ENCODE measurements at places on chromosomes 1 and 21.

DNA sequence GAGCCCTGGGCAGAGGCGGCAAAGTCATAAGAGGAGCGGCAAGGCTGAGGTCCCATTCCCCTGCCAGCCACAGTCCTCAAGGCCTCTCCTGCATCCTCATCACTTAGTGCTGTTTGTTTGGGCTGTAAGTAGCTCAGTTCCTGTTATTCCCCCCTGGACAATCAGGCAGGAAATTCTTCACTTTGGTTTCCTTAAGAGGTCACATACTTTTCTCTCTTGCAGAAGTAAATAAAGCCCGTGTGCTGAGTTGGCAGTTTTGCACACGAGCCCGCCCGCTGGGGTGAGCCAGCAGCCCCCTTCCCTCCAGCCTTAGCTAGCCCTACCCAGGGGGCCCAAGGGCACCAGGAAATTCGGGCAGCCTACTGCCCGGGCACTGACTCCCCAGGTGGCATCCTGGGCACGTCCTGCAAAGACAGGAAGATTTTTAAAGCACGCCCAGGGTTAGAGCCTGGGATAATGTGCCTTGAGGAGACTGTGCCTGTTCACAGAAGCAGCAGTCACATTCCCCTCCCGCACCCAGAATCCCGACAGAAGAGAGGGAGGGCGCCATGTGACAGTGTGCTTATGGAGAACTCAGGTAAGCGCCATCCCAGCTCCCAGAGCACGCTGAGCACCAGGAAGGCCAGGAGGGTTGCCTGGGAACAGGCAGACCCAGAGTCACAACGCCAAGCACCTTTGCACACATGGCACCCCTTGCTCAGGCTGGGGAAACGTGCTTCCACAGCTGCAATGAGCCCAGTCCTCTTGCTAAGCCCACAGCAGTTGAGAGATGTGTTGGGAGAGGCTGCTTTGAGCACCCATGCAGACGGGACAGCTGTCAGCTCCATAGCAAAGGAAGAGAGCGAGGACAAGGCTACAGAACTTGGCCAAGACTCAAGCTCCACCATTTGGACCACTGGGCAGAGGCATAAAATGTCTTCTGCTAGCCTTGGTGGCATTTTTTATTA lies 144.5 kb upstream of the TMEM51 start:
- DNase-seq, result no peak

GRCh38 chr1:158007667-158008386 lies 14.4 kb downstream of the KIRREL1 start:
- DNase-seq, result no peak

DNA sequence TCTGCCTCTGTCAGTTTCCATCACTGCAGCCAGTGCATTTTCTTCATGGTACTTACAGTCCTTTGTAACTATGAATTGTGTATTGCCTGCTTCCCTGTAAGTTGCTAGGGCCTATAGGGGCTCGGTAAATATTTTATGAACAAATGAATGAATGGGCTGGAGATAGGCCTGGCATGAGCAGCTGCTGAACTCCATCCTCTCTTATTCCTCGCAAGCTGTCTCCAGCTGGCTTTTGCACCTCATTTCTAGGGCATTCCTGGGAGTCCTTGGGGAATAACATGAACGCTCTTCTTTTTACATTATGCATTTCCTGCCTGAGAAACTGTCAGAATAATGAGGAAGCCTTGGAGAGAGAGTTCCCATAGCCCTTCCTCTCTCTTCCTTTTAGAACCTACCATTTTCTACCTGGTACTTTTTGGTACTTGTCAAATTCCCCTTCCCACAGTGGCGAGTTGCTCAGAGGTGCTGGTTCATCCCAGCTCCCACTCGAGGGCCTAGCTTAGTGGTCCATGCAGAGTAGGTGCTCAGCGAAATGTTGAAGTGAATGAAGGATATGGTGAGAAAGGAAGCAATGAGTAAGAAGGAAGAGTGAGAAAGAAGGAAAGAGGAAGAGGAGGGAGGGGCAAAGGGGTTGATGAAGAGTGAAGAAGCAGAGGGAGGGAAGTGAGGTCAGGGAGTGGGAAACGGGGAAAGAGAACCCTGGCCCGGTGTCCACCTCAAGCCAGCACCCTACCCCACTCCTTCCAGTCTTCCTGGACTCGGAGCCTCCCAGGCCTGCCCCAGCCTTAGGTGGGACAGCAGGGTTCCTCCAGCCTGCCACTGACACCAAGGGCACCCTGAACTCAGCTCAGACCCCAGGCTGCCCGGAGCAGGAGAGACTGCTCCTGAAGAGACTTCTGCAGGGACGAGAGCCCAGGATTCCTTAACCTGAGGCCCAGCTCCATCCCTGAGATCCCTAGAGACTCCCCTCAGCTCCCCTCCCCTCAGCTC lies 29.6 kb downstream of the KCNC4 start:
- no peak for DNase-seq

DNA sequence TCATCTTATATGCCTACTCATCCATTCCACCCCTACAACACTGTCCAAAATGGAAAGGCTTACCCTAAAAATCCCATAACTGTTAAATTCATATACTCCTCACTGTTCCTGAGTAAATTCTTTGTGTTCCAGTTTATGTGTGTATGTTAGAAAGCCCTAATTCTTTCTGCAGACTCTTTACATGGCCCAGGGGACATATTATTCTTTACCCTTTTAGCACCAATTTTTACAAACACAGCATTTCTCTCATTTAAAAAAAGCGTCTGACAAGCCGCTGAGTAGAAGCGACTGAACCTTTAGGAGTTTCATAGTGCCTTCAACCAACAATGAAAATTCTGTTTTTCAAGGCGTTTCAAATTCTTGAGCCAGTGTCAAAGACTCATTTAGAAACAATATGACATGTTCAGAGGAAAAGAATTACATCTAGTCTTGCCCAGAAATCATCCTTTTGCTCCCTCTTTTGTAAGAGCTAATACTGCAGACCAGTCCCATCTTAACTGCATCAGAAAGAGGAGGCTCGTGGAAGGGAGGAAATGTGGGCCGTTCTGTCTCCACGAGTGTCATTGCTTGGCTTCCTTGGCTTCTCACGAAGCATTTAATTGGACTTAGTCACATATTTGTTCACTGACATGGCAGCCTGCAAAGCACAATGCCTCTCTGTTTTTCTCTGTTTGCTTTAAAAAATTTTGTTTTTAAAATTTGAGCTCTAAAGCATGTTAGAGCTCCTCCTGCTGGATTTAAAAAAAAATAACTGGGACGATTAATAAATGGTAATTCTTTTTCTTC lies 21.3 kb upstream of the C1orf105 start:
- peak; percentile 92 for DNase-seq

DNA sequence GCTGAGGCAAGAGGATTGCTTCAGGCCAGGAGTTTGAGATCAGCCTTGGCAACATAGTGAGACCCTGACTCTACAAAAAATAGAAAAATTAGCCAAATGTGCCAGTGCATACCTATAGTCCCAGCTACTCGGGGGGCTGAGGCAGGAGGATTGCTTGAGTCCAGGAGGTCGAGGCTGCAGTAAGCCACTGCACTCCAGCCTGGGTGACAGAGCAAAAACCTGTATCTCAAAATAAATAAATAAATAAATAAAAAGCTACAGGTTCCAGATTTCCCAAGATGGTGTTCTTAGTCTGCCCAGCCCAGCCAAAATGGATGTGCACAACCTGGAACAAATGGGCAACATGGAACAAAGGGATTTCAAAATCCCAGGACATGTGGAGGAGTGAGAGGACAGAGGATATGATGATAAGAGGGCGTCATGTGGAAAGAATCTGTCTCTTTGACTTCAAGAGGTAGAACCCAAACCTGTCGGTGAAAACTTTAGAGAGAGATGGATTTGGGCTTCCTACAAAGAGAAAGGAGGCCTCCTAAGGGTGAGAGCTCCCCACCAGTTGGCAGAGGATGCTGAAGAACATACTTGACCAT lies 3.2 kb downstream of the EDARADD start:
- no peak for DNase-seq

GRCh38 chr1:238690415-238690814 lies 696.0 kb upstream of the CHRM3 start:
- DNase-seq, result no peak

DNA sequence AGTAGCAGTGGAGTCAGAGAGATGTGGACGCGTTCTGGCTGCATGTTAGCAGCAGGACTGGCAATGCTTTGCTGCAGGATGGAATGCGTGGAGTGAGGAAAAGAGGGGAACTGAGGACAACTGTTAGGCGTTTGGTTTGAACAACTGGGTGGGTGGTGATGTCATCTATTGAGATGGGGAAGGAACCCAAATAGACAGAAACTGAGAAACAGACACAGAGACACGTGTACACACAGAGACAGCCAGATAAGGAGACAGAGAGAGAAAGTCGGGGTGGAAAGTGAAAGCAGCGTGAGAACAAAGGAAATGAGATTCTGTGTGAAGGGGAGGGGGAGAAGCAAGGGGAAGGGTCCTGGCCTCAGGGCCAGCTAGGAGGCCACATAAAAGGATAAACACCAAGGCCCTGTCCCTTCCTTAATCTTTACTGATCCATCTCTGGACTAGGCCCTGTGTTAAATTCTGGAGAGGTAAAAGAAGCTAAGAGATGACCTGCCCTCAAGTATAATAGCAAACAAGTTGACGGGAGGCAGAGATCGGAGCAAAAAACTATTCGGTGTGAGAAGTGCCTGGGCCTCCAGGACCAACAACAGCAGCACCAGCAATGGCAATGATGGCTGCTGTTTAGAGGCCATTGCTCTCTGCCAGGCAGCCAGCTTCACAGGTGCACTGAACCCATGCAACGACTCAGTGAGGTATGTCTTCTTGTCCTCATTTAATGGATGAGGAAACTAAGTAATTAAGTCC lies 31.6 kb downstream of the VWA5B1 start:
- DNase-seq, result peak; percentile 14

GRCh38 chr1:113674591-113674990 lies 84.7 kb downstream of the PHTF1 start:
- no peak for DNase-seq

GRCh38 chr1:31626223-31627207 lies 9.0 kb downstream of the HCRTR1 start:
- DNase-seq, result no peak

DNA sequence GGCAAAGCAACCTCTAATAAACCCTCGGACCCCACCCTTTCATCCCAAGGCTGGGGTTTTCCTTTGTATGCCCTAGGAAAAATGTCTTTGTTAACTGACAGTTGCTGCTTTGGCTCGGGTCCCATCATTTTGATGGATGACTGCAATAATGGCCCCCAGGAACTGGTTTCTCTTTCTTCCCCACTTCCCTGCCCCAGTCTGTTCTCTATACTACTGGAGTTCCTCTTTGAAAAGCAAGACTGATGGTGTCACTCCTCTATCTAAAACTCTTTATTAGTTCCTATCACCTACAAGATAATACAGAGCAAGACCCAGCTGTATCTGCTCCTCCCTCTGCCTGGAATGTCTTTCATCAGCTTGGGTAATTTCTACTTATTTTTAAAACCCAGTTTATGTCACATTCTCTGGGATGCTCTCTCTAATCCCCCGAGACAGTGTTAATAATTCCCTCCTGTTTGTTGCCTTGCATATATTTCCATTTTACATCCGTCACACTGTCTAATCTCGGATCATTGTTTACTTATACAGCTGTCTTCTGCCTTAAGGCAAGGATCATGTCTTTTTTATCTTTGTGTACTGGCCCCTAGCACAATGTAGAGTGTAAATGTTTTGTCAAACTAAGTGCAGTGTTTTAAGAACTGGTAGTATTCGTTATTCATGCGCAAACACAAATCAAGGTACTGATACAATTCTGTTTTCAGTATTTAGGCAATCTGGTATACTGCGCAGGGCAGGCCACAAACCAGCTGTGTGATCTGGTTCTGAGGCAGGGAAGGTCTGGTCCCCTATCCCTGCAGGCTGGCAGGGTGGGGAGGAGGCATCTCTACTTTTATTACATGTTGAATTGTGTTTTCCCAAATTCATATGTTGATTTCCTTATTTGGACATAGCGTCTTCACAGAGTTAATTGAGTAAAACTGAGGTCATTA lies 16.1 kb downstream of the SLAMF1 start:
- DNase-seq, result no peak

DNA sequence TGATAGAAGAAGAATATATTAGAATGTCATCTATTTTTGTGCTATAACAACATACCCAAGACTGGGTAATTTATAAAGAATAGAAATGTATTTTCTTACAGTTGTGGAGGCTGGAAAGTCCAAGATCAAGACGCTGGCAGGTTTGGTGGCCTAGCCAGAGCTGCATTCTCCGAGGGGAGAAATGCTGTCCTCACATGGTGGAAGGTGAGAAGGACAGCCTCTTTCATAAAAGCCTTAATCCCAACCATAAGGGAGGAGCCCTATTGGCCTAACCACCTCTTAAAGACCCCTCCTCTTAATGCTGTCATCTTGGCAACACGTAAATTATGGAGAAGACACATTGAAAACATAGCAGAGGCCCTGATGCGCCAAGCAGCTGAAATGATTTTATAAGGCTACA lies 60.1 kb upstream of the KAZN start:
- no peak for DNase-seq

GRCh38 chr1:7013833-7014639 lies 228.8 kb downstream of the CAMTA1 start:
- DNase-seq, result no peak

- DNase-seq, result no peak
Observed at GRCh38 chr1:177645491-177646190, 324.2 kb downstream of the SEC16B start.

DNA sequence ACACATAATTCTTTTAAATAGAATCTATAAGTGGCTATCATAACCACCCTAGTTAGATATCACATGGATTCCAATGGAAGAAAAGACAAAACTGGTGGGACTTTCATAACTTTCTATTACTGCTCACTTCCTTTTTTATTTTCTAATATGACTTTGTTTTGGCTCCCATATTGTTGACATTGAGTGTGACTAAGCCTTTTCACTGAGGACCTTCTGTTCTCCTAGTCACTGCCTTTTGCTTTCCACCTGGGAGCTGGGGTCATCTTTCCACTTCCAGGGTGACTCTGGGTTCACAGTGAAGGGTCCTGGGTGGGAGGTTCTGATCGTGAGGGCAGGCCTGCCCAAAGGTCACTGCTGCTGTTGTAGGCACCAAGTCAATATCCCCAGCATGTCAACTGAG lies 275.8 kb downstream of the TGFB2 start:
- no peak for DNase-seq

DNA sequence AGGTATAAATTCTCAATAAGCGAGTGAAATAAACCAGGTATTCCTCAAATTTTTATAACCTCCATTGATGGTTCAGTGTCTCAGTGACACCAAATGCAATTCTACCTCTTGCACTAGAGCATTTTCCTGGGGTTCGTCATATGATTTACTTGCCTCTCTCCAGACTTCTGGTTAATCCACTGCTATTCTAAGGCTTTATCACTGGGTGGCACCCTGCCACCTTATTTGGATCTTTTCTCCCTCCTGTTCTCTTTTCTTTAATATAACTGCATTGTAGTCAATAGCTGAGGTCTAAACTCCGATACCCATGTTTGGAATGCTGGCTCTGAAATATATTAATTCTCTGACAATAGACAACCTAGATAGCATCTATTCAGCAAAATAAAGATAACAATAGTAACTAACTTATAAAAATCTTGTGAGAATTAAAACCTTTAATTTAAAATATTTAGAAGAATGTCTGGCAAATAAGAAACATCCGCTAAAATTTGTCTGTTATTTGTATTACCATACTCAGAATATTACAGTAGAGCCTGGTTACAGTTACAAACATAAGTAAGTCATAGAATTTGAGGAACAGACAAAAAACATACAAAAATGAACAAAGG lies 436.4 kb downstream of the PLA2G4A start:
- DNase-seq, result no peak

Measured in forelimb muscle (tissue), 1 donor.